ENCODE measurements at places on chromosomes 5 and 9.

GRCh38 chr5:87850843-87851242 is 417.8 kb downstream of the TMEM161B start:
- H3K36me3 ChIP-seq, result no peaks in the 10 kb centered on the region
- no peak overlapping the region for H3K27ac ChIP-seq
- H3K4me1 ChIP-seq, result no peaks in the 10 kb centered on the region
- no peaks in the 10 kb centered on the region for H3K27me3 ChIP-seq
- DNase-seq, result no peak
- no peak overlapping the region for H3K4me3 ChIP-seq

DNA sequence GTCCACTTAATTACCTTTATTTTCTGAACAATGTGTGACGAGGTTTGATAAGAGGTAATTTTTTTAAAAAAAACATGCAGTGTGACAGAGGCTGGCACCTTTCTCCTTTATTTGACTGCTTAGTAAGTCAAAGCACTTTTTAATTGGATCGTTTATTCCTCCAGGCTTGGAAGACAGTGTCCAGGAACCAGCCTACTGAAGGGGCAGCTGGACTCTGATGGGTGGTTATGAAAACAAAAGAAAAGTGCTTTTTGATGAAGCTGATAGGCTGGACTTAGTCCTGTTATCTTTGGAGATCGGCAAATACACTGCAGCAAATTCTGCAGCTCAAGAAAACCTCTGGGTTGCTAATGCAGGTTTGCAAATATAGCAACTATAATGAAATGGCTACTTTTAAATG is 141.7 kb downstream of the DCP2 start:
- H3K27me3 ChIP-seq, result no peaks in the 10 kb centered on the region
- no peaks in the 10 kb centered on the region for H3K36me3 ChIP-seq
- DNase-seq, result no peak
- peak overlapping the region; percentile 66 for H3K27ac ChIP-seq

DNA sequence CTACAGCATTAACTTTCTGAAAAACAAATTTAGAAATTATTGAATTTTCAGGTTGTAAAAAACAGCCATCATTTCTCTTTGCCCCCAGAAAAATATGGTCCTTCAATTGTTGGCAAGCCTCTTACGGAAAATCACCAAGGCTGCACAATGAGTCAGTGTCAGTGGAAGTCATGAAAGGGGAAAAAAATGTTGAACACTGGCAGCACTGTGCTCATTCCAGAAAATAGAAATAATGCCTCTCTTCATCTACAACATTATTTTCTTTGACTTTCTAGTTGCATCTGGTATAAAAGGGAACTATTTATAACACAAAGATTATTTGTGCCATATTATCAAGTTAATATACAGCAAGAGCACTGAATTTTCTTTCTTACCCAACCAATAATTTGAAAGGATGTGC is 26.7 kb upstream of the STK32A start:
- no peaks in the 10 kb centered on the region for H3K36me3 ChIP-seq
- DNase-seq, result no peak
- H3K4me3 ChIP-seq, result no peak overlapping the region
- H3K27ac ChIP-seq, result no peak overlapping the region
- no peaks in the 10 kb centered on the region for H3K27me3 ChIP-seq

- H3K36me3 ChIP-seq, result no peaks in the 10 kb centered on the region
- peaks cover 21% of the 10 kb centered on the region for H3K4me1 ChIP-seq
- H3K27me3 ChIP-seq, result no peaks in the 10 kb centered on the region
- no peak overlapping the region for H3K4me3 ChIP-seq
- peak; percentile 69 for DNase-seq
- H3K27ac ChIP-seq, result peak overlapping the region; percentile 29
Observed at GRCh38 chr5:172429201-172429940, 25.0 kb downstream of the SH3PXD2B start.

- DNase-seq, result no peak
- no peaks in the 10 kb centered on the region for H3K27me3 ChIP-seq
- no peak overlapping the region for H3K27ac ChIP-seq
- H3K4me3 ChIP-seq, result no peak overlapping the region
- H3K4me1 ChIP-seq, result no peaks in the 10 kb centered on the region
Observed at GRCh38 chr5:150438873-150439546, 10.5 kb downstream of the RPS14 start.
